ENCODE measurements at places on chromosomes 16 and 17.

GRCh38 chr16:84838383-84838948 lies 18.7 kb downstream of the CRISPLD2 start:
- no peak for DNase-seq

DNA sequence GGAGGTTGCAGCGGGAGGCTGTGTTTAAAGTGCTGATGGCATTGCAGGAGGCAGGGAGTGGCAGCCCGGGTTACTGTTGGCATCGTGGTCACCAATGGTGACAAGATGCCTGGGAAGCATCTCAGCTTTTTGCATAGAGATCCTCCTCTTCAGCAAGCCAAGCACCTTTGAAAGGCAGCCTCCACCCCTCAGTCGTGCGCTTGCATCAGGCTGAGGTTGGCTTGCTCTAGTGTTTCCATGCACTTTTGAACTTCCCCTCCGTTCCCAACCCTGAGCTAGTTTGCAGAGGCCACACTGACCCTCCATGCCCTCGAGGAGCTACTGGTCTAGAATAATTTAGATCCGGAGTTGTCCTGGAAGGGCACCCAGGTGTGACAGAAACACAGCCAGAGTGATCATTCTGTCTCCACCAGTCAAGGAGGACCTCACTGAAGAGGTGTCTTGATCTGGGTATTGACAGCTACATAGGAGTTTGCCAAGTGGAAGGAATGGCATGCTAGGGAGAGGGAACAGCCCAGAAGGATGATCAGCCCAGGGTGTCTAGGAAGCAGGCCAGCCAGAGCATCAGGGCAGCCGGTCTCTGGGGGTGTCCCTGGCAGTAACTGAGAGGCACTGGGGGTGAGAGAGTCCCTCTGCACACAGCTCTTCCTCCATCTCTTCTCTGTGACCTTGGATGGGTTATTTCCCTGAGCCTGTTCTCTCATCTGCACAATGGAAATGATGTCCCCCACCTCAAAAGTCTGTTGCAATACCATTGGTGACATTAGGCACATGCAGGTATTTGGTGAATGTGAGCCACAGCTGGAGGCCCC lies 7.7 kb downstream of the BEAN1 start:
- DNase-seq: no peak

DNA sequence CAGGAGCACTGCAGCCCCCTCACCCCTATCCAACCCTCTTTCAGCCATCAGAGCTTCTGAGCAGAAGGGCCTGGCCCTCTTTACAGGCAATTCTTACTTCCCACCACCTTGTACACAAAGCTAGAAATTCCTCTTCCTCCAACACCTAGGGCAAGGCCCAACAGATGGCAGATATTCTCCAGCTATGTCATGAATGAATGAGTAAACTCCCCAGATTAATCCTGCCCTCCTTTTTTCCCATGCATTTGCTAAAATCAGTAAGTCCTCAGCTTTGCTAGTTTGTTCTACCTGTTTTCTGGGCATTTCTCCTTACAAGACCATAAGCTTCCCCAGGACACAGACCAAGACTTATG lies 20.4 kb upstream of the MRPS23 start:
- DNase-seq: no peak

DNA sequence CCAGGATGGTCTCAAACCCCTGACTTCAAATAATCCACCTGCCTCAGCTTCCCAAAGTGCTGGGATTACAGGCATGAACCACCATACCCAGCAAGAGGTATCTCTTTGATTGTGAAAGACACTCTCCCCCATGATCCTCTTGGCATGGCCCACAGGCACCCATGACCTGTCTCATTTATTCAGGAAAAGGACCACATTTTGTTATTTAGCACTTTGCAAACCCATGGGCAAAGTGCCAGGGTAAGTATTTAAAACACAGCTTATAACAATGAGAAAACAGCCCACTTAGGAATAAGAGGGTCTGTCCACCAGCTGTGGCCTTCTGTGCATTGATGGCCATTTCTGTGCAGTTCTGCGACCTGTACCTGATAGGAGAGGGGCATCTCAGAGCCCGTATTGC lies 12.8 kb upstream of the AKTIP start:
- no peak for DNase-seq

DNA sequence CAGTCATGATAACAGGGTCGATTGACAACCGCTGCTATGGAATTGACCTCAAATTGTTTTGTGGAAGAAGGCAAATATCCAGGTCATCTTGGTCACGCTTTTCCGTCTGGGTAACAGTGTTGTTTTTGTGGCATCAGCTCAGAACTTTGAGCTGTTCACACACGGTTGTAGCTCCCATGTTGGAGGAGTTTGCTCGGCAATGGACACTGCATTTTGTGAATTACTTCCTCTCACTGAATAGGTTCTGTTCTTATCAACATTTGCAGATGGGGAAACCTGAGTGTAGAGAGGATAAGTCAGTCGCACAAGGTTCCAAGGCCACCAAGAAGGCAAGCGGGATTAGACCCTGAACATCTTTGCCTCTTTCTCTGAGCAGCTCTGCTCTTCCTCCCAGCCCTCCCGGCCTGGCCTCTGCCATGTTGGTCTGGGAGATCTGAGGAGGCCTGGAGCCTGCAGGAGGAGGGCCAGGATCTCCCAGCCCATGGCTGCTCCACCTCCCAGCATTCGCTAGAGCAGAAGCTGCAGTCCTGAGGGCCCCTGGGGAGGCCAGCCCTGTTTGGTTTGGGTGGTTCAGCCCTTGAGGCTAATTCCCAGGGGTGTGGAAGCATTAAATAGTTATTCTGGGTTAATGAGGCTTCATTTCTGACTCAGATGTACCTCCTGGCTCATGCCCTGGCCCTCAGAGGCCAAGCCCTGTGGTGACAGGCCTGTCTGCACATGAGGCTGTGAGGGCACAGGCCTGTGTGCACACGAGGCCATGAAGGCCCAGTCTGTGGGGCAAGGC lies 154.1 kb upstream of the PLCG2 start:
- no peak for DNase-seq

DNA sequence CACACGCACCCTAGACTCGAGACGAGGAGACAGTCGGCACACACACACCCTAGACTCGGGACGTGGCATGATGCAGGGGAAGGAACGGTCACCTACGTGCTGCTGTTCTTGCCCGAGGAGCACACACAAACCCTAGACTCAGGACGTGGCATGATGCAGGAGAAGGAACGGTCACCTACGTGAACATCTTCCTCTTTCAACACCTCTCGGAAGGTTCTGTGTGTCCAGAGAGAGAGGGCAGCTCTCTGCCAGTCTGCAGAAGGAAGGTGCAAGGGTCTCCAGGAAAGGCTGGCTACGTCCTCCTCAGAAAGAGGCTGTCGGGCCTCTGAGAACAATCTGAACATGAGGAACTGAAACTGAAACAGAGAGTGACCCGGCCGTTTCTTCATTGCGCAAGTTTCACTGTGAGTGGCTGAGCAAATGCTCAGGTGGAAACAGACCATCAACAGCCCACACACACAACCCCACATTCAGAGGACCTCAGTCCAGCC lies 43.4 kb downstream of the ZNF276 start:
- no peak for DNase-seq

DNA sequence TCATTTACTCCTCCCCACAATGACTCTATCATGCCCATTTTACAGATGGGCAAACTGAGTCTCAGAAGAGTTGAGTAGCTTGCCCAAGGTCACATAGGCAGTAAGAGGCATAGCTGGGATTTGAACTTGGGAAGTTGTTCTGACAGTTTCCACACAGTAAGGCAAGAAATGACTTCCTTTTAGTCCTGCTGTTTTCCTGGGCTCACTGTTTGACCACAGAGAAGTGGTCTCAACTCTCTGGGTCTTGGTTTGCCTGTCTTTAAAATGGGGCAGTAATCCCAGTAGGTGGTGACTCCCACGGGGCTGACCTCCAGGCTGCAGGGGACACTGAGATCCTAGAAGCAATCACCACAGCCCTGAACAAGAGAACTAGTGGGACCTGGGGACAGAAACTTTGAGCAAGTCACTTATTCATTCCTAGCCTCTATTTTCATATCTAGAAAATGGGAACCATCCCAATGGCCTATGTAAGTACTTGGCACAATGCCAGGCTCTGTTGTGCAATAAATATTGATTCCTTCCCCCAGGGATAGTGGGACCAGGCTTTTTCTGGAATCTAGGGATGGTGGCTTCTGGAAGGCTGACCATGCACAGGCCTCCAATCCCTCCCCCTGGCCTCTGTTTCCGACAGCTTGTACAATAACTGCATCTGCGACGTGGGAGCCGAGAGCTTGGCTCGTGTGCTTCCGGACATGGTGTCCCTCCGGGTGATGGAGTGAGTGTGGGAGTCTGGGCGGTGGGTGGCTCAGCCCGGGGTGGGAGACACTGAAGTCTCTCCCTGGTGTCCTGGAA lies 20.5 kb downstream of the DEXI start:
- no peak for DNase-seq

GRCh38 chr17:80348551-80349150 lies 66.3 kb upstream of the ENDOV start:
- DNase-seq: no peak

GRCh38 chr17:68763562-68763961 lies 162.4 kb upstream of the FAM20A start:
- DNase-seq: no peak

GRCh38 chr17:62388856-62389255 lies 8.5 kb downstream of the EFCAB3 start:
- DNase-seq: no peak

Data from brain pericyte (primary cell).